ENCODE measurements at places on chromosomes 3 and 15.

DNA sequence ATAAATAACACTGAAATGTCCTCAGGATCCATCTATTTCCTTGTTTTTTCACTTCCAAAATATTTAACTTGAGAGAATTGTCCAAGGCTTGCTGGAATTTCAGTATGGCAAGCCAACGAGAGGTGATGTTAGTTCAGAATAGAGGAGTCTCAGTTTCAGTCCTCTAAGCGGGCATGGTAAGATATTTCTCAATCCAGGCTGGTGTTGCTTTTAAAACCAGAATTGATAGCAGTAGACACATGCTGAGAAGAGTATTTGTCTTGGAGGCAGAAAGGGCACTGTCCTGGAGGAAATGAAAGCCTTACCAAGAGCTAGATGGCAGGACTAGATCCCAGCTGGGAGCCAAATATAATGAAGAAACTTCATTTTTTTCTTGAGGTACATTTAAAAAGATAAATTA lies 23.1 kb downstream of the PHLDB2 start:
- no peak for DNase-seq

DNA sequence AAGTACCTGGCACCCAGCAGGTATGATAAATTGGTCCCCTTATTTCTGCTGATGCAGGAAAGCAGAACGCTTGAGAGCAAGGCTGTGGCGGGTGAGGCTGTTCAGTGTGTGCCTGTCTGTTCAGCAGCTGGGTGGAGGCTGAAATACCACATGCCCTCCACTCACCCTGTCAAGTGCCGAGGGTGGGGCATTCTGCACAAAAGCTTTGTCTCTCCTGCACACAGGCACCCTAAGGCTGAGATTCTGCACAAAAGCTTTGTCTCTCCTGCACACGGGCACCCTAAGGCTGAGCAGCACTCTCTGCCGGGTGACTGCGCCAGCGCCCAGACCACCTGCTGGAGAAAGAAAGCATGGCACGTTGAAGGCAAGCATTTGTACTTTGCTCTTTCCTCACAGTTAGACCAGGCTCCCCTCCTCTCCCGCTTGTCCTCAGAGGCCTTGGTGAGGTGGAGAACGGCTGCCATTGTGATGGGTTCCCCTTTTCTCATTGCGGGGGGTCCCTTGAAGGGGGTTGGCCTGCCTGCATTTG lies 97.5 kb downstream of the BDH1 start:
- no peak for DNase-seq

- DNase-seq: no peak
These were observed 11.5 kb downstream of the FEZF2 start for GRCh38 chr3:62361824-62362223.

- DNase-seq: no peak
These were observed 363.6 kb downstream of the NR2F2 start for GRCh38 chr15:96693990-96694517.

DNA sequence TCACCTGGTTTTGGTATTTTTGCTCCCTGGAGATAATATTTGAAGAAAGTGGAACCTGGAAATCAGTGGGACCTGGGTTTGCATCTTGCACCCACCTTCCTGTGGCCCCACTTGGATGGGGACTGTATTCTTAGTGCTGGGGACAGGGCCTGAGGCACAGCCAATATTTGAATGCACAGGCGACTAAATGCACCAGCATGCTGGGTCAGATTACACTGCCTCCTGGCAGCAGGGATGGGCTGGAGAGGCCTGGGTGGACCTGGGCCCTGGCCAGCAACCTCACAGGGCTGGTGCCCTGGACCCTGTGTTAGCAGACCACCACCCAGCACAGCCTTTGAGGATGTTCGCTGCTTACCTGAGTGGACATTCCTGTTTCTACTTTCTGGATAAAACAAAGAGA lies 10.5 kb downstream of the ITIH4 start:
- no peak for DNase-seq

GRCh38 chr15:60633426-60633968 lies 154.6 kb upstream of the ICE2 start:
- DNase-seq: no peak

- peak; percentile 11 for DNase-seq
These were observed 40.2 kb downstream of the GPR156 start for GRCh38 chr3:120244834-120245225.

GRCh38 chr15:69414701-69415167 lies 585 bp downstream of the KIF23 start:
- DNase-seq: no peak

DNA sequence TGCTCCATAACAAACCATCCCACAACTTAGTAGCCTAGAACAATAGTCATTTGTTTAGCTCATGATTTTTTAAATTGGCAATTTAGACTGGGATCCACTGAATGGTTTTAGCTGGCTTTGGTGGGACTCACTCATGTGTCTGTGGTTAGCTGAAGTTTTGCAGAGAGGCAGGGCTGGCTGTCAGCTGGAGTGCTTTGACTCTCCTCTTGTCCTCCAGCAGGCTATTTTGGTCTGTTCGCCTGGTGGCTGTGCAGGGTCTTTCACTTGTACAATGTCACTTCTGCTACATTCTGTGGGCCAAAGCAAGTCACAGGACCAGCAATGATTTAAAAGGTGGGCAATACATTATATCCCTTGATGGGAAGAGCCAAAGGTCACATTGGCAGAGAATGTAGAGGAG lies 1146.5 kb downstream of the ROBO2 start:
- DNase-seq: no peak

DNA sequence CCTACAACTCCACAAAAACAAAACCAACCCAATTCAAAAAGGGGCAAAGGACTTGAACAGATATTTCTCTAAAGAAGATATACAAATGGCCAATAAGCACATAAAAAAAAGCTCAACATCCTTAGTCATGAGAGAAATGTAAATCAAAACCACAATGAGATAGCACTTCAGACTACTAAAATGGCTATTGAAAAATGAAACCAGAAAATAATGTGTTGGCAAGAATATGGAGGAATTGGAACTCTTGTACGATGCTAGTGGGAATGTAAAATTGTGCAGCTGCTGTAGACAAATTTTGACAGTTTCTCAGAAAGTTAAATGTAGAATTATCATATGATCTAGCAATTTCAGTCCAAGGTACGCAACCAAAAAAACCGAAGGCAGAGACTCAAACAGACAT lies 29.0 kb downstream of the KY start:
- DNase-seq: no peak

DNA sequence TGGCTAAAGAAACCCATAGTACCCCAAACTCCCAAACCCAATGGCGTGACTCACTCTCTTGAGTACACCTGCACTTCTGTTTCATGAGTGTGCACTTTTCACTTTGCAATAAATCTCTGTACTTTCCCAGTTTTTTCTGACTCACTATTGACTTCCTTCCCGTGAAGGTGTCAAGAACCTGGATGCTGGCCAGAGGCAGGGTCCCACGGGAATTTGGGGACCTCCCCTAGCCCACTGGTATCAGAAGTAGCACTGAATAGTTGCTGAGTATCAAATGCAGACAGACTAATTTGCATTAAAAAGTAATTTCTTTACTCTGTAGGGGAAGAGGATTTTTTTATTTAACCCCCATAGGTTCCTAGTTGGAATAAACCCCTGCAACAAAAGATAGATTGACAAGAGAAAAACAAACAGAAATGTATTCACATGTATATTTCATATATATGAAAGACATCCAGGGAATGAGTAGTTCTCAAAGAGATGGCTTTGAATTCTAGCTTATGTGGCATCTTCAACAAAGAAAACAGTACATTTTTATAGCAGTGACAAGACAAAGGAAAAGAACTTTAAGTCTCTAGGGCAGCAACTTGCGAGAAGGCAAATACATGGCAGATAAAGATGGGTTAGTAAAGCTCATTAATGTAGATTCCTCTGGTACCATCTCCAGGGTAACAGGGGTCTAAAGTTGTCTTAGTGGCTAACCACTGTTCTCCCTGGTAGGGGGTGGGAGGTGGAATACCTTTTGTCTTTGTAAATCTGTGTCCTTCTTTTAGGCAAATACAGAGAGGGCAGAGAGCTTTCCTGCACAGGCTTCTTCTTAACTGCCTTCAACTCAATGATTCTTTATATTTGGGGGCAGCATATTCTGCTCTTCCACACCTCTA lies 385.5 kb upstream of the PDZRN3 start:
- no peak for DNase-seq

DNA sequence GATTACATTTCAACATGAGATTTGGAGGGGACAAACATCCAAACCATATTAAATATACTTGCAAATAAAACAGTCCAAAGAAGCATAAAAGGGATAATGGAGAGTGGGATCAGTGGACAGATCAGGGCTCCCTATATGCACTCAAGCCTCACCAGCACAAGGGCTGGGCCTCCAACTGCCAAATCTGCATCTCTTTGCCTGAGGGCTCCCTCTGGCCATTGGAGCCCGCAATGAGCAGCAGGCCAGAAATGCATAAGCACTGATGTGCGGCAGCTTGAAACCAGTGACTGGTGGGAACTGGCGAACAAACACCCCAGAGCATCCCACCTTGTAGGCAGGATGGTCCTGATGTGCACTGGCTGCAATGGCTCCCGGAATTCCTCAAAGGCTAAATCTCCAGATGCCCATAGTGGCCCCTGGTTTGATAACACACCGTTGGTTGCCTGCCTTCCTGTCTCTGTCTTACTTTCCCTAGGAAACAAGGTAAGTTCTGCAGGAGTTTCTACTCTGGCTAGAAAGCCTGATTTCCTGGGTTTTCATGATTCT lies 55.9 kb upstream of the POMGNT2 start:
- DNase-seq: no peak

DNA sequence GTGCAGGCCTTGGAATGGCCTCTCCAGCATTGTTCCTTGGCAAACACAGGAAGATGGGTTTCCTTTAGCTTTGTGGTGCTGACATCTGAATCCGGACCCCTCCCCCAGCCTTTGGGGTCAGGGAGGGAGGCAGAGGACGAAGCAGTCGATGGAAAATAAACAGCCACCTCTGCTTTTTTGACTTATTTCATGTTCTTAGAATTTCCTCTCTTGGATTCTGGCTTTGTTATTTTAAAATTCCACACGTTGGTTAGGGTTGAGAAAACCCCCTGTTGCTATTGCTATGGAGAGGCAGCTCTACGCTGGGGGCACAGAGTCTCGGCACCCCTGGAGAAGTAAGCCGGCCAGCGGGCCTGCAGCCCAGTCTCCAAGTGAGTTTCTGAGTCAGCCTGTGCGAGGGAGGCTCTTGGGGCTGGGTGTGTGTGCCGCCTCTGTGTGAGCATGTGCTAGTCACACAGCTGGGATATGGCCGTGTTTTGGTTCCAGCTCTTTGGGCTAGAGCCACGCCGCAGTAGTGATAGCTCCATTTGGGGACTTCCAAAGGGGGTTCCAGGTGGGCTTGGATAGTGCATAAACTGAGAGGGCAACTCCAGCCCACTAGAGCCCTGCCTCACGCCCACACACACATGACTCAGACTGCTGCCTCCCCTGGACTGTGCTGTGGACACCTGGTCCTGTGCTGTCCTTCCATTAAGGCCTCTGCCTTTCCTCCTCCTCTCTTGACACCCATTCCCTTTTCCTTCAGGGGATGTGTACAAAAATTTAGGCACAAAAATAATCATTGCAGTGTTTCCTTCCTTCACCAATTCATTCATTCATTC lies 58.8 kb downstream of the AMOTL2 start:
- DNase-seq: no peak

DNA sequence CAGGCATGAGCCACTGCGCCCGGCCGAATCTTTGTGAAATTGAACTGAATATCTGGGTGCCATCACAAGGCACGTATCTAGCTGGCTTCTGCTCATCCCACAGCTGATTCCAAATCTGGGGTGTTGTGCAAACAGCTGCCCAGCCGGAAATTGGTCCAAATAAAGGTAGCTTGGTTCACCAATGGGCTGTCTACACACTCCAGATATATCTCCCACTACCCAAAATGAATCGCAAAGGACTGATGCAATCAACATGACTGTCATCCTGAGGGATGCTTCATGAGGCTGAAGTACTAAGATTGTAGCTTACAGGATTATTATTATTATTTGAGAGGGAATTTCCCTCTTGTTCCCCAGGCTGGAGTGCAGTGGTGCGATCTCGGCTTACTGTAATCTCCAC lies 28.1 kb downstream of the LARP6 start:
- no peak for DNase-seq

- no peak for DNase-seq
These were observed 916 bp downstream of the IL17RD start for GRCh38 chr3:57164217-57164656.

- DNase-seq: peak; percentile 9
These were observed at the start of gene DALRD3 for GRCh38 chr3:49017971-49018706. DALRD3 (minus strand) TSS chr3:49018580; CDS start chr3:49018564, 16 bp downstream.

DNA sequence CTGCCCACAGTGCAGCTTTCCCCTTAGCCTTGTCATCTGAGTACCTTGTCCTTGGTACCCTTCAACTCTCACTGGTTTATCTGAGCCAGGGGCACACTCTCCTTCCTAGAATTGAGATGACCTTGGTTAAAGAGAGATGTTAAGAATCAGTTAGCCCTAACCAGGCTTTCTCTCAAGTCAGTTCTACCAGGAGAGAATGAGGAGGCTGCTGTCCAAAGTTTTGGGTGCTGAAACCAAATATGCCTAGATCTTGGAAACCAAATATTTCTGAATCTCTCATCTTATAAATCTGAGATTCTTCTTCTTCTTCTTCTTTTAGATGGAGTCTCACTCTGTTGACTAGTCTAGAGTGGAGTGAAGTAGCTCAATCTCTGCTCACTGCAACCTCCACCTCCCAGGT lies 12.0 kb upstream of the CTXND1 start:
- no peak for DNase-seq

DNA sequence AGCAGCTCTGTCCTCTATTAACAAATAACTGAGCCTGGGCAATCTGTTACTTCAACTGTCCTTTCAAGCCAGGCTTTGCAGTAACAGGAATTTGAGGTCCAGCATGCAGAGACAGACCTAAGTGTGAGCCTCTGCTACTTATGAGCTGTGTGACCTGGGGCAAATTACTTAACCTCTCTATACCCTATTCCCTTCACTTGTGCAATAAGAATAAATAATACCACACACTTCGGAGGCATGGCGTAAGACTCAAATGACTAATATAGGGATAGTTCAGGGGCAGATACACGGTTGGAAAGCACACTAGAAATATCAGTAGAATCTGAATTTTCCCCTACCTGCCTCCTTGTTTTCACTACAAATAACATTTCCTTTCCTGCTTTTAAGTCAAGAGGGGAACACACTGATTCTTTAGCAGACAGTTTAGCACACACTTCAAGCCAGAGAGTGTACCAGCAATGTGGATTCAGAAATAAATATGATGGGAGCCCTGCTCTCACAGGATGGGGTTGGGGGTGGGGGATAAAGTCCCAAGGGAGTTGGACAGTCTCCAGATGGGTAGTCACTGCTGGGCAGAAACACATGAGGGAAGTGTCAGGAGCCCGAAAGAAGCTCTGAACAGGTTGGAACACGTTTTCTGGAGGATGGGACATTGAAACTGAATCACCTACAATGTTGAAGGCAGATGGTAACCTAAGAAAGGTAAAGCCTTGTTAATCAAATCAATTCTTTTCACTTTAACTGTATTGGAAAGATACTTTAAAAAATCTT lies 61.8 kb upstream of the RBP1 start:
- no peak for DNase-seq

- DNase-seq: no peak
These were observed 768.5 kb upstream of the CFAP20DC start for GRCh38 chr3:59818033-59818918.

- no peak for DNase-seq
These were observed 127.4 kb upstream of the FEZF2 start for GRCh38 chr3:62500556-62501288.
